ENCODE measurements at places on chromosomes 3 and 15. TPM values are rescaled to one million over a fixed set of nuclear protein-coding genes. Genes with fewer than 3 reads are reported as not detected.

The NANOGP8 gene
- polyA plus RNA-seq = not detected

The EPHA3 gene
- 0.35 TPM for polyA plus RNA-seq

The LAMB2 gene
- 333 TPM for polyA plus RNA-seq

The NT5DC2 gene
- 27.7 TPM for polyA plus RNA-seq

The SMCO1 gene
- polyA plus RNA-seq = not detected

The RASL12 gene
- polyA plus RNA-seq = 7.0 TPM

Measured in stomach (tissue), 19 donors.